ENCODE measurements at places on chromosomes 12 and 14.

DNA sequence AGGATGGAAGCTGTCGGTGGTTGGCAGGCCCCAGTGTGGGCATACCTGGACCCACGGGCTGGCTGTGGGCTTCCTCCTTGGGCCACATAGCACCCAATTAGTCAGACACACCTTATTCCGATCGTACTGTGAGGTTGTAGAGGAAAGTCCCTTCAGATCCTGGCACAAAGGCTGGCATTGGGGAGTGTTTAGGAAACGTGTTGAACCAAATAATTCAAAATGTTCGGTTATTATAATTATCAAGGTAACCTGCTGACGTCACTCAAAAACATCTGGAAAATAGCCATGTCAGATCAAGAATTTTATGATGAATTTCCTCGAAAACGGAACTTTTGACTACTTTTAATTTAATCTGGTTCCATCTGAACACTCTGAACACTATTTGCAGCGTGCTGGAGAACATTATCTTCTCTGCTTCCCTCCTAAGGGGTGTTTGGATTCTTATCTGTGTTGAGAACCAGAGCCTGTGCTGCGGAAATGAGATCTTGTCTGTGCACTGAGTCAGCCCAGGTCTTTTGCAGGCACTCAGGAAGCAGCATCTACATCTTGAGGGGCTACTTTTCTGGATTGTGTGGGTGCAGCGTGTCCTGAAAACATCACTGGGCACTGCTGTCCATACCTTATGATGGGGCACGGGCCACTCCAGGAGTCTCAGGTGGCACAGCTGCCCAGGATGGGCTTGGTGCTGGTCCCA, 100.3 kb downstream of the SLC25A47 start:
- DNase-seq, result no peak

DNA sequence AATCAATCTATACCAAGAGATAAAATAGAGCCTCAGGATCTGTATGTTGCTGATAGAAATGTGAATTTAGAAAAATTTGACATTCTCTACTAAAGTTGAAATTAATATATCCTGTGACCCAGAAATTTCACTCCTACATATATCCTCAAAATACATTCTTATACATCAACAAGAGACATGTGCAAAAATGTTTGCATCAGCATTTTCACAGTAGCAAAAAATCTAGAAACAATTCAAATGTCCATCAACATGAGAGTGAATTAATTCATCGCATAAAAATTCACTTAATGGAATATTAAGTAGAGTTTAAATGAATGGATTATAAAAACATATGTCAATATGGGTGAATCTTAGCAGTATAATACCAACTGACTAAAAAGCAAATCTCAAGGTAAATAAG, 80.8 kb downstream of the GPR65 start:
- DNase-seq, result no peak

DNA sequence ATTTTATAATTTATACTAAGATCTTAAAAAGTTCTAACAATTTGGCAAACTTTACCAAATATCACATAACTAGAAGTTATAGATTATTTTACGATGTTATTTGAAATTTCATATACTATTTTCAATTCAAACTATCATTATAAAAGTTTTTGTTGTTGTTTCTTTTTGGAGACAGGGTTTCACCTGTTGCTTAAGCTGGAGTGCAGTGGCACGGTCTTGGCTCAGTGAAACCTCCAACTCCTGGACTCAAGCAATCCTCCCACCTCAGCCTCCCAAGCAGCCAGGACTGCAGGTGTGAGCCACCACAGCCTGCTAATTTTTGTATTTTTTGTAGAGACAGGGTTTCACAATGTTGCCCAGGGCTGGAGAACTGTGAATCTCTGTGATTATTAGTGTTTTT, 87.8 kb downstream of the SPPL3 start:
- no peak for DNase-seq

GRCh38 chr12:3753544-3754284, 805 bp upstream of the CRACR2A start:
- no peak for DNase-seq

DNA sequence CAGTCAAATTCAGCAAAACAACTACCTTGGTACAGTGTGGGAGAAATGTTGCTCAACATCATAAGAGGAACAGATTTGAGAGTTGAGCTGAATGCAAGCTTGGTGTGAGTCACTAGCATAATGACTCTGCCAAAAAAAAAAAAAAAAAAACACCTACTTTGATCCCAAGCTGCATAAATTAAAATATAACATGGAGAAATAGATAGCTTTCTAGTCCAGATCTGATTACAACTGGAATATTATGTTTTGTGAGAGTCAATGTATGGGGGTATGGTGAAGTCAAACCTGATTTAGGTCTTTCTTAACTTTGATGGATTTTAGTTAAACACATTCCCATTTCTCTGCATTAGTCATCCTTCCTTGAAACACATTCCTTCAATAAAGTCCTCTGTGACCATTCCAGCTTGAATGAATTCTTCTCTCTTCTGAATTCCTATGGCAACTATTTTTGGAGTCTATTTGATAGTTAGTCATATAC, 188.1 kb downstream of the SLC5A8 start:
- no peak for DNase-seq

GRCh38 chr12:13278249-13278787, 81.8 kb downstream of the EMP1 start:
- no peak for DNase-seq

- no peak for DNase-seq
Observed at GRCh38 chr12:105611340-105611739, 280.8 kb downstream of the C12orf75 start.

DNA sequence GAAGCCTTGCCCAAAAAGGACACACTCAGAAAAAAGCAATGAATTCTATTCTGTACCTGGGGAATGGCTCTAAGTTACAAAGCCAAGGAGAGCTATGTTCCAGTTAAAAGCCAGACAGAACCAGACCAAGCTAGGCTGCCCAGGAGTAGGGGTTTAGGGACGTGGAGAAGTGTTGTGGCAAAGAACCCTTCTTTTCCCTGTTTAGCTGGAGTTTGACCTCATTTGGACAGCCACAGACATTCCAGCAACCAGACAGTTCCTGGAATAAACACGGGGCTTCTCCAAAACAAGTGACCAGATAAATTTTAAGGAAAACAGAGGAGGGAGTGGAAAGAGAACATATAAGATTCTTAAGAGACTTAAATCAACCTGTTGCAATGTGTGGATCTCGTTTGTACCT, 62.3 kb downstream of the GCH1 start:
- no peak for DNase-seq

GRCh38 chr12:132414634-132415326, 75.2 kb upstream of the FBRSL1 start:
- DNase-seq, result peak; percentile 57

GRCh38 chr14:65496178-65496993, 83.9 kb downstream of the FUT8 start:
- no peak for DNase-seq

DNA sequence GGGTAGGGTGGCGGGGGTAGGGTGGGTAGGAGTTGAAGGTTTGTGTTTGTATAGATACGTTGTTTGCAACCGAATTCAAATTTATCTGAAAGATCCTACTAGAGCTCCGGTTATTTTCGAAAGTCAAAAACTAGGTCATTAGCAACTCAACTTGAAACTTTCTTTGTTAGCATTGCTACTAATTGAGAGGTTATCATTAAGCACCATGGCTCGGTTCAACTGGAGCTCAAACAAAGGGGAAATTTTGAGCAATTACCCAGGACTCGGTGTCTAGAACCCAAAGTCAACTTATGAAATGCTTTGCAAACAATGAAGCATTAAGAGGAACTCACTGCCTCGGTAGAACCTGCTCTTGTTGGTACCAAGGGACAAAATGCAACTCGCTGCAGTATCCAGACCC, 207.7 kb downstream of the BCAT1 start:
- DNase-seq, result no peak

DNA sequence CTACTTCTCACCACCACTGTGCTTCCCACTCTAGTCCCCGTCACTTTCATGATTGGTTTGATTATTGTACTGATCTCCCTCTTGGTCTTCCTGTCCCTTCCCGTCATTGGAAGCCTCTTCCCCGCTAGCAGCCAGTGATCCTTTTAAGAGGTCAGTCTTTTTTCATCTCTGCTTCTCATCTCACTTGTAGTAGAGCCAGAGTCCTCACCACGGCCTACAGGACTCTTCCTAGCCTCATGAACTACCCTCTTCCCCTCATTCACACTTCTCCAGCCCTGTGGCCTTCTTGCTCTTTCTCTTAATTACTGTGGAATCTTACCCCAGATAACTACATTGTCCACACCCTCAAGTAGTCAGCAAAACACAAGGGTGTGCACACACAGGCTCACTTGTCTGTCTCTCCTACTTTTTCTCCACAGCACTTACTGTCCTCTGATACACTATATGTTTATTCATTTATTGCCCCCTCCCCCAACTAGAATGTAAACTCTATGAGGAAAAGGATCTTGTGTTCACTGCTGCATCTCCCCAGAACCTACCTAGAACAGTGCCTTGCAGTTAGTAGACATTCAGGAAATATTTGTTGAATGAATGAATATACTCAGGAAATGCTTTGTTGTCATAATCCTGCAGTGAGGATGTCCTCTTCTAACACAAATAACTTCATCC, 66.3 kb downstream of the CKB start:
- DNase-seq, result no peak

GRCh38 chr12:7645395-7646177, 20.1 kb downstream of the APOBEC1 start:
- no peak for DNase-seq

GRCh38 chr14:25055992-25056687, 6.2 kb upstream of the STXBP6 start:
- DNase-seq, result no peak

GRCh38 chr12:99372257-99372920, 275.2 kb upstream of the GARIN6 start:
- no peak for DNase-seq

DNA sequence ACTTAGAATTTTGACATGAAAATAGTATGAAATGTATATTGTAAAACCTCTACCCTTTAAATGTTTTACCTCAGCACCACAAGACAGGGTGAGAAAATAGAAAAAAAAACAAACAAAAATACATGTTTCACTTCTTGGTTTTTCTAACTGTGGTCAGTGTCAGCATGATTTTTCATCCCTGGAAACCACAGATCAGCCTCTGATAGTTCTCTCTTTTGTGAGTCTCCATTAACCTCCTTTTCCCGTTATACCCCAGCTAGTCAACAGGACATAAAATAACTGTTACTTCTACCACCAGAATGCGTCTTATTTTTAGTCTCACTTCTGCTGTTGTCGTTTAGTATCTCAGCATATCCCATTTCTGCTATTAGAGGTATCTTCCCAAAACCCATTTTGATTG, 48.3 kb upstream of the KCNMB4 start:
- no peak for DNase-seq

- no peak for DNase-seq
Observed at GRCh38 chr12:8014836-8015235, 17.7 kb upstream of the FOXJ2 start.

DNA sequence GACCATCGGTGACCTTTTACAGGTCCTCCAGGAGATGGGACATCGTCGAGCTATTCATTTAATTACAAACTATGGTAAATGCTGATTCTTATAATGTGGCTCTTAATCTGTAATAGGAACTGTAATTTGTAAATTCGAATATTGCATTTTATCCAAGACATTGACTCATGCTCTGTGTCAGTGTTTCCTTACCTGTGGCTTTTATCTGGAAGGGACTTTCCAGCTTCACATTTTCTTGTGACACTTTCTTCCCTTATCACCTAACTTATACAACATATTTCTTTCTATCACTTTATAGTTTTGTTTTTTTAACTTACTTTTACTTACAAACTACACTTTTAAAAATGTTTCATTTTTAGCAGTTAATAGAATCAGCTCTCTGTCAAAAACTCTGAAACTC, 14.8 kb downstream of the IRAK3 start:
- DNase-seq, result no peak

- no peak for DNase-seq
Observed at GRCh38 chr14:44880791-44881190, 81.0 kb downstream of the KLHL28 start.

DNA sequence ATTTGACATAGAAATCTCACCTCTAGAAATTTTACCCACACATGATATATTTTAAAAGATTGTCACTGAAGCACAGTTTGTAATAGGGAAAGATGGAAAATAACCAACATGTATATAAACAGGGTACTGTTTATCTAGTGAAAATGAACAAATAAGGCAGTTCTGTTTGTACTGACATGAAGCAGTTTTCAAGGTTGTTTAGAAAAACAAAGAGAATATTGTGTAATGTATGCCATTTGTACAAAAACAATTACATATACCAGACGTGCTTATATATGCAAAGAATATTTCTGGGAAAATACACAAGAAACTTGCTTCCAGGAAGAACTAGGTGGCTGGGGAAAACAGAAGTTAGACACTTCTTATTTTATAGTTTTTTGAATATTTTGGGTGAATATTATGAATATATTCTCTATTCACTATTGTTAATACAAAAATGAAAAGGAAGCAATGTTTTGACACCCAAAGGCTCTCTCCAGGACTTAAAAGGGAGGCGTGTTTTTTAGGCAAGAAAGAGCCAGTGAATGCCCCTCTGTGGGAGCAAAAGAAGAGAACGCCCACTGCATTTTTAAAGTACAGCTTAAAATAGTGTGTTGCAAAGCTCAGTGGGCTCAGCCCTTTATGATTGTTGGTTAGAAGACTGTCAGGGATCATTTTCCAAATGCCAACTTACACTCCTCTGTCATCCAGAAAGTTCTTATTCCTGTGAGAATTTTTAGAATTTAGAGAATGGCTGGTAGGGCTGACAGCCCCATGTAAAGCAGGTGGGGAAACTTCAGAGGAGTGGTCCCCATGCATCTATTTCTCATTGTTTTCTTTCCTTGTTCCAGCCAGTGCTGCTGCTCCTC, 59.6 kb upstream of the FERMT2 start:
- no peak for DNase-seq

- no peak for DNase-seq
Observed at GRCh38 chr12:94269316-94269999, 121.1 kb downstream of the PLXNC1 start.

- DNase-seq, result no peak
Observed at GRCh38 chr12:112759786-112760185, 31.8 kb upstream of the RPH3A start.

- DNase-seq, result no peak
Observed at GRCh38 chr14:31530136-31530535, 31.1 kb upstream of the NUBPL start.

- DNase-seq, result no peak
Observed at GRCh38 chr14:79016828-79017505, 846.8 kb downstream of the NRXN3 start.

- DNase-seq, result no peak
Observed at GRCh38 chr14:98751110-98751509, 520.9 kb downstream of the BCL11B start.

DNA sequence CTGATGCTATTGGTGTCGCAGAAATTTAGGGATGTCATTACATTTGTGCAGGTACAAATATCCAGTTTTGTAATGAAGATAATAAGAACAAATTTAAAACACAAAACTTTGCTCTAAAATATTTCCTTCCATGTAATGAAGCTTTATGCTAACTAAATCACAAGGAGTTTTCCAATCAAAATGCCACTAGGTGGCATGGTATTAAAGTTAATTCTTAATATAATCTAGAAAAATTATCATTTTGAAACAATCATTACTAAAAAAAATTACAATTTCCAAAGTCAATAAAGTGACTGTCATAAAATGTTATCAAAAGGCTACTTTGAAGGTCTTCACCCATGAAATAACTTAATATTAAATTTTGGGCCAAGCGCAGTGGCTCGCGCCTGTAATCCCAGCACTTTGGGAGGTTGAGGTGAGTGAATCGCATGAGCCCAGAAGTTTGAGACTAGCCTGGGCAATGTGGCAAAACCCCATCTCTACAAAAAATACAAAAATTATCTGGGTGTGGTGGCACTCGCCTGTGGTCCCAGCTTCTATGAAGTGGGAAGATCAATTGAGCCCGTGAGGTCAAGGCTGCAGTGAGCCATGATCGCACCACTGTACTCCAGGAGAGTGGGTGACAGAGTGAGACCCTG, 77.4 kb downstream of the KIF21A start:
- no peak for DNase-seq

Data from NCI-H510A (cell line).